ENCODE measurements at places on chromosomes 12 and 14.

DNA sequence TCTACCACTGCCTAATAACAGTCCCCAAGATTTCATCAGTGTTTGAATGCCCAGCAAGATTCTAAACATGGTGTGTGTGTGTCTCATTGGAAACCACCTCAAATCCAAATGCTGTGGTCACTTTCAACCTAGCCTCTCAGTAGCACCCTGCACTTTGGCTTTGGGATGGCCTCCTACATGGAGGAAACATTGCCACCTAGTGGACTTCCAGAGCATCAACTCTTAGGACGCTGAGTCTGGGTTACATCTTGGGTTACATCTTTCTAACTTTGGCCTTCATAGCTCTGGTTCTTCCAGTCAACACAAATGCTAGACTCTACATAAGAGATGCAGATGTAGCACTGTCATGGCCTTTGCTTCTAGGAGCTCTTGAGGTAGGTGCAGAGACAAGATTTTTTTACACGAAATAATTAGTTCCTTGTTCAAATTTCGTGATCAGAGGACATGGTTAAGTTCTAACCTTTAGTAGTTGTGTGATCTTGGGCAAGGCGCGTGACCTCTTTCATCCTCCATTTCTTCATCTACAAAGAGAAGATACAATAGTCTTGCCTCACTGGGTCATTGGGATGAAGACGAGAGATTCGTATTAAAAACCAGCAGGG, 113.5 kb upstream of the VASH1 start:
- no peak for DNase-seq

DNA sequence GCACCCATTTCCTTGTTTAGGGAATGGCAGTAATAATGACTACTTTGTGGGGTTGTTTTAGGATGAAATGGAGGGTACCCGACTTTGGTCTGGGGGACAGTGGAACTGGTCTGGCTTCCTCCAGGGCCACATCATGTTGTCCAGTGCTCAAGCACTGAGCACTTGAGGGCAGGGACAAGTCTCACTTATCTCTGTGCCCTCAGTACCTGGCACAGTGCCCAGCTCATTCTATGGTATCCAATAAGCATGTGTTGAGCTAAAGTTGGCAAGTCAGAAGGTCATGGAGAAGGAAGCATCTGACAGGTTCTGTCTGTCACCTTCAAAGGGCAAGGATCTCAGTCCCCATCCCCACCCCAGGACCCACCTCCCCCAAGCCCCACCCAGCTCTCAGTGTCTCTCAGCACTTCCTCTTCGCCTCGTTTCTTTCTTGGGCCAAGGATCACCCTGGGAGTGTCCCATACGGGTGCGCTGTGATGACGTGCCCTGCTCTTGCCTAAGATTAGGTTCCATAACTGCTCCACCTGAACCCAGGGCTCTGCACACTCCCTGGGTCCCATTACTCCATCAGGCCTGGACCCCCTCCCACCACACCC, 24.3 kb upstream of the TMEM106C start:
- DNase-seq = no peak

- no peak for DNase-seq
Observed at GRCh38 chr12:3551976-3552725, 61.1 kb downstream of the PRMT8 start.

- no peak for DNase-seq
Observed at GRCh38 chr12:46372544-46373300, at the start of gene SLC38A2. Gene SLC38A2 (minus strand): TSS chr12:46372773. CDS start chr12:46371293, 1,480 bp downstream.

GRCh38 chr12:115374480-115375185, 690.7 kb upstream of the TBX3 start:
- no peak for DNase-seq
